ENCODE measurements at places on chromosomes 11 and 22.
A peak's percentile ranks its signal among the peaks of the same experiment; 100 is the strongest.

DNA sequence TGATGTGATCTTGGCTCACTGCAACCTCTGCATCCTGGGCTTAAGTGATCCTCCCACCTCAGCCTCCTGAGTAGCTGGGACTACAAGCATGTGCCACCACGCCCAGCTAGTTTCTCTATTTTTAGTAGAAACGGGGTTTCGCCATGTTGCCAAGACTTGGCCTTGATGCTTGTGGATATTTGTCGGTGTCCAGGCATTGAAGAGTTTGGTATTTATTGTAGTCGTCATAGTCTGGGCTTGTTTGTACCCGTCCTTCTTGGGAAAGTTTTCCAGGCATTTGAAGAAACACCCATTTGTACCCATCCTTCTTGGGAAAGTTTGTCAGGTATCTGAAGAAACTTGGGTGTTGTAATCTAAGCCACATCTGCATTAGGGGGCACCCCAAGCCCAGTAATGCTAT, 28.7 kb downstream of the FCHSD2 start:
- no peak for DNase-seq

GRCh38 chr11:64499261-64500004, 91.6 kb upstream of the SLC22A12 start:
- DNase-seq: no peak

DNA sequence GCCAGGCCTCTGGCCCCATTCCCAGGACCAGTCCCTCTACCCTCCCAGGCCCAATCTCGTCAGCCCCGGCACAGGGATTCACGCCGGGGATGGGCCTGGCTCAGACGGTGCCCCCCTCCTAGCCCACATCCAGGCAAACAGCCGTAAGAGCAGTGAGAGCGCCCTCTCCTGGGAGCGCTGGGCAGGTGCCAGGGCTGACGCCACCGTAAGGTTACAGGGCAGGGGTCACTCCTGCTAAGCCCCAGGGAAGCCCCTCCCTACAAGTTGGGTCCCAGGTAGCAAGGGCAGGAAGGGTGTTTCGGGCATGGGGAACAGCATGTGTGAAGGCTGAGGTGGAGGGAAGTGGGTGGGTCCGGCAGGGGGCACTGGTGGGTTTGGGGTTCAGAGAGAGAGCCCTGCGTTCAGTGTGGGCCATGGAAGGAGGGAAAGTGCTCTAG, 19.2 kb upstream of the PPARA start:
- no peak for DNase-seq

- no peak for DNase-seq
These were observed 109.7 kb upstream of the GALNT18 start for GRCh38 chr11:11731311-11732083.

DNA sequence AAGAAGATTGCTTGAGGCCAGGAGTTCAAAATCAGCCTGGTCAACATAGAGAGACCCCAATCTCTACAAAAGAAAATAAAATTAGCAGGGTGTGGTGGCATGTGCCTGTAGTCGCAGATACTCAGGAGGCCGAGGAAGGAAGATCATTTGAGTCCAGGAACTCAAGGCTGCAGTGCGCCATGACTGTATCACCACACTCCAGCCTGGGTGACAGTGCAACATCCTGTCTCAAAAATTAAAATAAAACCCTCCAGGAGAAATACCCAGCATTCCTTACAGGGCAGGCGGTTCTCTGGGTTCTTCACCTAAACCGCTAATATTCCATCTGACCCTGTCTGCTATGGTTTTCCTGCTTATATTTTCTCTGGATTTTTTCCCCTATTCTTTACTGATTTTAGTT, 13.5 kb downstream of the TCF20 start:
- DNase-seq: no peak

DNA sequence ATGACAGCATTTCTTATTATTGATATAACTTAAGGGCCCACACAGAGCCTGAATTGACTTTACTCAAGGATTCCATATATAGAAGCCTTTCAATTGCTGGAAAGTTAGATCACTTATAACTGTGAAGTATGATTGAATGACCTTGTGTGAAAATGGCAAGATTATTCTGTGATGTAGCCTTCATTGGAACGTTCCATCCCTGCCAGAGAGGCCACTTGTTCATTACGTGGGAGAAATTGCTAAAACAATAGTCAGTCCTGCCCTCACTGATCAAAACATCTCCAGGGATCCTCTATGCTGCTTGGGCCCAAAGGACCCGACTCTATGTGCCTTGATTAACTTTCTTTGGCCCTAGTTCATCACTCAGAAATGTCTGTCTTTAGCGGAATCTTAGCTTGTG, 159.5 kb upstream of the BLID start:
- DNase-seq: no peak

DNA sequence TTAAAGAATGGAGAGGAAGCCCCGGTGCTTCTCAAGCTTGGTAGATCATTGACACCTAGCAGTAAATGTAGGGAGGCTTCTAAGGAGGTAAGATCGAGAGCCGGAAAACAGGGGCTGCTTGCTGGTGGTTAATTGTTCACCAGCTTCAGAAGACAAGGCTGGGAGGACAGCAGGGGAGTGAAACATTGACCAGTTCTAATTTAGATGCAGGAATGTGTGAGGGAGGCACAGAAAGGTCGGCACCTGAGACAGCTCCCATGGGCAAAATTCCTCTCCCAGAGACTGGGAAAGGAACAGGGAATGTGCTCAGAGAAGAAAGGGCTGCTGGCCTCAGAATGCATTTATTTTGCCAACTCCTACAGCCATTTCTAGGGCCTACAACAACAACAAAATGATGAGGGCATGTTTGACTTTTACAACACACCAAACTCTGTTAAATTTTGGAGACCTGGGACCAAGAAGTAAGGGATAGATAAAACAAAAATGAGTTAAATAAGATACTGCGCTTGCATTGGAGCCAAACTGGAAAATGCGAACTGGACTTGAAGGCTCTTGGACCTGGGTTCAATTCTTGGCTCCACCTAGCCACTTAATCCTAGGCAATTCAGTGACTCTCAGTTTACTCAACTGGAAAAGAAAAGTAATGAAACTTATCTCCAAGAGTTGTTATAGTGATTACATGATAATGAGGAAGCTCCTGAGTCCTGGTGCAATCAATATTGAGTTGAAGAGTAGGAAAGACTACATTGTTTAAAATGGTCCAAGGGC, 31.0 kb downstream of the FZD4 start:
- no peak for DNase-seq

- DNase-seq: no peak
These were observed 34.7 kb downstream of the MMP20 start for GRCh38 chr11:102590276-102591049.

DNA sequence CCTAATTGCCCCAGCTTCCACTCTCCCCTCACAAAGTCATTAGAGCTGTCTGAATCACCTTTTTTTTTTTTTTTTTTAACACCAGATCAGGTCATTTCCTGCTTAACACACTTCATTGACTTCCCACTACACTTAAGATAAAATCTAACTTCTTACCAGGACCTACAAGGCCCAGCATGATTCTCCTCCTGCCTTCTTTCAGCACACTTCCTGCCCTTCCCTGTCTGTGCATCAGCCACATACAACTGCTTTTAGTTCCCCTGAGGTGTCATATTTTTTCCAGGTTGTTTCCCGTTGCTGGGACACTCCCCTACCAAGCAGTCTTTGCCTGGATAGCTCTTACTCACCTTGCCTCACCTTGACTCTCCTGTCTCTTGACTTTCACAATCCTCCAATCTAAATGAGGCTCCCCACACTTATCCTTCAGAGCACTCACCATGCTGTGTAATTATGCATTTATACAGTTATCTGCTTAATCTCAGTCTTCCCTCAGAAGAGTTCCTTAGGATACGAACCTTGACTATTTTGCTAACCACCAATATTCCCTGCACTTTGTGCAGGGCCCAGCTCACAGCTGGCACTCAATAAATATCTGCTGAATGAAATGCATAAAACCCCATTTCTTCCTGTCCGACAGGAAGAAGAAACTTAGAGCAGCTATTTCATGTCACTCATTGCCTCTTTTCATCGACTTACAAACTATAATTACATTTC, 96.6 kb upstream of the AKIP1 start:
- no peak for DNase-seq

GRCh38 chr22:39941601-39942000, 18.6 kb upstream of the TMA7B start:
- no peak for DNase-seq

DNA sequence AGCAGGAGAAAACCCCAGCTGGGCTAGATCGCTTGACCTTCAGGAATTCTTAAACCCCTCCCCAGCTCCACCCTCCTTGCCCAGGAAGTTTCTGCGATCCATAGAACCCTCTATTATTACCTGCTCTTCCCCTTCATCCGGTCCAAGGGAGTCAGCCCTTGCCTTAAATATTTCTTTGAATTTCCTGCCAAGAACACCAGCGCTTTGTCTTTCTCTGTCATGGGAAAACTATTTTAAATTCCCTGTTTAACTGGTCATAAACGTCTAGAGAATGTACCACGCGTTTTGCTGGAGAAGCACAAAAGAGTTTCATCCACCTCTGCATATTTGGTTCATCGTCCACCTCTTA, 496 bp upstream of the TRAF6 start:
- no peak for DNase-seq

GRCh38 chr22:19959043-19959586, 17.5 kb upstream of the TXNRD2 start:
- peak; percentile 5 for DNase-seq

- DNase-seq: peak; percentile 49
These were observed 34.1 kb downstream of the NEU3 start for GRCh38 chr11:75022759-75023396.

DNA sequence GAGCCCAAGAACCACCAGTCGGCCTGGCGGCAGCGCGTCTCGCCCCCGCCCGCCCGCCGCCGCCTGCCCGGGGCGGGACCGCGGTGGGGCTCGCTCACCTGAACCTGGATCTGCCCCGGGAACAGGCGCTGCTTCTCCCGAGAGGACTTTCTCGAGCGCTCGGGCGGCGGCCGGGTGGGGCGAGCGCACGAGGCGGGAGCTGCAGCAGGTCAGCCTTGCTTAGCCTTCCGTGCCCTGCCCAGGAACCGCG, 133 bp downstream of the MYH9 start:
- no peak for DNase-seq

DNA sequence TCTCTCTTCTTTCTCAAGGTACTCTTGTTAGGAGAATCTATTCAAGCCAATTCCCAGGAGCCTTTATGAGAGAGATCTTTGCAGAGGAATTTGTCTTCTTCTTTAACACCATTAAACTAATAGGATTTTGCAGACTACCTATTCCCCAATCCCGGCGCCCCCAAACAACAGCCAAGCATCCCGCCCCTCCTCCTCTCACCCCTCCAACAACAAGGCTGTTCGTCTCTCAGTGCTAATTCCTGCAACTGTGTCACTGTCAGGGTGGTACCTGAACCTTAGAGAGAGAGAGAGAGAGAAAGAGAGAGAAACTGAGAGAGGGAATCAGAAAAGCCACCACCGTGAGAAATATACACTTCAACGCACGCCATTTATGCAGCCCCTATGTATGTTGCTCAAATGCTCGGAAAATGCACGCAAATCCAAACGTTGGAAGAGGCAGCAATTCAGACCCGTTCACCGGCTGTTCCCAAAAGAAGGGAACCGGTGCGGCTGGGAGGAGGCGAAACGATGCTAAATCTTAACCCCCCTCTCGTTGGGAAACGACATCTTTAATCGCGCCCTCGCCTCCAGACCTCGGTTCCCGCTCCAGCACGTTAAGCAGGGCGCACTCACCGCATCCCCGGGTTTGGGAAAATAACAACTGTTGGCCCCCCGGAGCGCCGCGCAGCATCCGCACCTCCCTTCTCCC, 961 bp downstream of the KCNA4 start:
- no peak for DNase-seq

- no peak for DNase-seq
These were observed 458.9 kb upstream of the CADM1 start for GRCh38 chr11:115963156-115963555.

GRCh38 chr11:119729951-119730613, 1.1 kb upstream of the NECTIN1 start:
- no peak for DNase-seq

GRCh38 chr22:29625090-29625825, 21.8 kb downstream of the NF2 start:
- DNase-seq: peak; percentile 22

GRCh38 chr22:47143249-47143938, 380.9 kb downstream of the TBC1D22A start:
- DNase-seq: no peak

- DNase-seq: no peak
These were observed 10.0 kb upstream of the MIF start for GRCh38 chr22:23884140-23884539.

GRCh38 chr22:35578836-35579575, 38.1 kb downstream of the MB start:
- no peak for DNase-seq

DNA sequence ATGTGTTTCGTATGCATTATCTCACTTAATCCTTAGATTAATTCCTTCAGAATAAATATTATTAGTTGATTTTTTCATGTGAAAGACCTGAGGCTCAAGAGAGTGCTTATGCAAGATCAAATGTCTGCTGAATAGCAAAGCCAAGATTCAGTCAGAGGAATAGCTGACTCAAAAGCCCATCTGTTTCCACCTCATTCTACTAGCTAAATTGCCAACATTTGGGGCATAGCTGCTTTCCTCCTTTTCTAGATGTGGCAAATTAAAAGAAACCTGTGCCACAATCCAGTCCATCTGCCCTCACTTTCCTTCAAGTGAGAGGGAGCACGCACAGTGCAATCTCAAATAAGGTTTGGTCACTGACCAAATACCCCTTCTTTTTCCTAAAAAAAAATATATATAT, 121.1 kb downstream of the PAX6 start:
- DNase-seq: no peak

- DNase-seq: no peak
These were observed 64.3 kb downstream of the NAT10 start for GRCh38 chr11:34169686-34170085.

DNA sequence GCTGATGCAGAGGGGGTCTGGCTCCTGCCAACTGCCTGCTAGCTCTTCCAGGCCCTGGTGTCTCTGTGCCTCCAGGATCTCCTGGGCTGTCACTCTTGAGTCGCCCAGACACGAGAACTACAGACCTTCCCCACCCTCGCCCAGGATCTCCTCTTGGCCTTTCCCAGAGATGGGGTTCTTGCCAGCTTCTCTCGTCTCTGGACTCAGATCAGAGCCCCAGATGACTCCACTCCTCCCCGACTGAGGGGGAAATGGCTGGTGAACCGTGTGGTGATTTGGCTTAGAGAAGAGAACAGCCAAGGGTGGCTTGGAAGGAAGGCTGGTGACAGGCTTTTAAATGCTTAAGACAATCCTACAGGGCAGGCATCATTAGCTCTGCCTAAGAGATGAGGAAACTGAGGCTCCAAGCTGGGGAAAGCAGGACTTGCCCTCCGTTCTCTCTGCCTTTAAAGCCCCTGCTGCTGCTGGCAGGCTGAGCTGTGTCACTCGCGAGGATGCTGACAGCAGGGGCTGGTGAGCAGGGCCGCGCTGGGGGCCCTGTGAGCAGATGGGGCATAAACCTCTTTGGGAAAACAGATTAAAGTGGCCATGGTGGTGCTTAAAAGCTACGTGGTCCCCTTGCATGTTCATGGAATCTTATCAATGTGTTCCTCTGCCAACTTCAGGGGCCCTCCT, 90.3 kb upstream of the THY1 start:
- no peak for DNase-seq

Measured in GM12892 (cell line).